ENCODE measurements at places on chromosomes 3 and 15.

- peak; percentile 67 for DNase-seq
Measured at GRCh38 chr3:122993124-122993978, 34.2 kb downstream of the SEMA5B start.

DNA sequence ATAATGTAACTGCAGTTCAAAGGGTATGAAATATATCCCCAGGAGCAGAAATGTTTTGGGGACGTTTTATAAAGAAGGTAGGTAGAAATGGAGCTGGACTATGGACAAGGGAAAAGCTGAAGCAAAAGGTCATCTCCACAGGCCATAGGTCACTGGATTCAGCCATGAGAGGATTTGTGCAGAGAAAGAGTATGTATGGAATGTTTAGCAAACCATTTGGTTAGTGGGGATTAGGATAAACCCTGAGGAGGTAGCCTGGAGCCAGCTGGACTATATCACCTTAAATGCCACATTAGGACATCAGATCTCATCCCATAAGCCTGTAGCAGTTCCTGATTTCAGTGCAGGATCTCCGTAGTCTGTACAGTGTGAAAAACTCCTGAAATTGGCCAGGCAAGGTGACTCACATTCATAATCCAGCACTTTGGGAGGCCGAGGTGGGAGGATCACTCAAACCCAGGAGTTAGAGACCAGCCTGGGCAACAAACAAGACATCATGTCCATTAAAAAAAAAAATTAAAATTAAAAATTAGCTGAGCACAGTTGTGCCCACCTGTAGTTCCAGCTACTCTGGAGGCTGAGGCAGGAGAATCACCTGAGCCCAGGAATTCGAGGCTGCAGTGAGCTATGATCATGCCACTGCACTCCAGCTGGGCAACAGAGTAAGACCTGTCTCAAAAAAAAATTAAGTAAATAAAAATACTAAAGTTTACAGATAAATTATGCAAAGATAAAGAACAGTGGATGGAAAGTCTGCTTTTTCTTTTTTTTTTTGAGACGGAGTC is 4.7 kb downstream of the IP6K1 start:
- no peak for DNase-seq

- peak; percentile 29 for DNase-seq
Measured at GRCh38 chr3:13769422-13769821, 110.4 kb downstream of the WNT7A start.

DNA sequence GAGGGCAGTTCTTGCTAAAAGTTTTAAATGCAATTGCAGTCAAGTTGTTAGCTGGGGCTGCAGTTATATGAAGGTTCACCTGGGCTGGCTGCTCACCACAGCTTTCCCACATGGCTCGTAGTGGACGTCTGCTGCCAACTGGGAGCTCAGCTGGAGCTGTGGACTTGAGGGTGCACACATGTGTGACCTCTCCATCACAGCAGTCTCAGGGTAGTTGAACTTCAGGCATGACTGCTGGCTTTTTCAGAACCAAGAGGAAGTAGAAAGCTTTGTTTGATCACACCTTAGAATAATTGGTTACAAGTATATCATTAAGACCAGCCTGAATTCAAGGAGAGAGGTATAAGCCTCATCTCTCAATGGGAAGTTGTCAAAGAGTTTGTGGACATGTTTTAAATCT is 74.1 kb downstream of the CHL1 start:
- DNase-seq = no peak

DNA sequence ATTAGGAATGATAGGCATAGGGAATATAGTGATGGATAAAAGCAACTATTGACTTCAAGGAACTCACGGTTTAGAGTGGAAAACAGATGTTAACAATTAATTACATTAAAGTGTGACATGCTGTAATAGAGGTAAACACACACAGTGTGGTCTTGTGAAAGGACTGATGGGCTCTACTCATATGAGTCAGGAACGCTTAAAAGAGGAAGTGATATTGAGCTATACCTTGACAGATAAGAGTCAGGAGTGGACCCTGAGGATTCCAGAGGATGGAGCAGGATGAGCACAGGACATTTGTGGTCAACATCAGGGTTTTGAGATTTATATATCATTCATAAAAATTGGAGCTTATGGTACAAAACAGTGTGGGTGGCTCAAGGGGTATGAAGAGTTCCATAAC is 11.0 kb downstream of the EXOG start:
- no peak for DNase-seq

DNA sequence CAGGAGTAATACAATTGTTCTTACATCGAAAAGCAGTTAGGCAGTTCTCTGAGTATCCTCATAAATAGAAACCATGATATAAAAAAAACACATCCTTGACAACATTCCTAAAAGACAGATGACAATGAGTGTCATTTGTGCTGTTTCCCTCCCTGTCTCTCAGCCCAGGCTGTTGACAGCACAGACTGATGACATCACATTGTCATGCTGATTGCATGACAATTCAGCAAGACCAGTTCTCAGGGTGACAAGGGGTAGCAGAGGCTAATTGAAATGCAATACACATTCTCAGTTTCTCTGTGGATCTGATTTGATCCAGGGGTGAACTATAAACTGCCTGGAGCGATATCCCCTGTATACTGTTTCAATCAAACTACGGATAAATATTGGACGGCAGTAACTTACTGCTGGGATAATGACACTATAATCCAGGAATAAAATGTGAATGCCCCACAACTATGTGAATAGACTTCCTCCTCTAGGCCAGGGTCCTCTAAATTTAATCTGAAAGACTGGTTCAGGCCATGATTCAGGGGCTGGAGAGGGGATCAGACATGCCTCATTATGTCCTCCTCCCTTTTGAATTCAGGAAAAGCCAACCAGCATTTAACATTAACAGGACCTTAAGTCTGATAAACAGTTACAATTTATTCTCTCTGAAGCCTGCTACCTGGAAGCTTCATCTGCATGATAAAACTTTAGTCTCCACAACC is 16.7 kb upstream of the EIF1B start:
- DNase-seq = no peak

DNA sequence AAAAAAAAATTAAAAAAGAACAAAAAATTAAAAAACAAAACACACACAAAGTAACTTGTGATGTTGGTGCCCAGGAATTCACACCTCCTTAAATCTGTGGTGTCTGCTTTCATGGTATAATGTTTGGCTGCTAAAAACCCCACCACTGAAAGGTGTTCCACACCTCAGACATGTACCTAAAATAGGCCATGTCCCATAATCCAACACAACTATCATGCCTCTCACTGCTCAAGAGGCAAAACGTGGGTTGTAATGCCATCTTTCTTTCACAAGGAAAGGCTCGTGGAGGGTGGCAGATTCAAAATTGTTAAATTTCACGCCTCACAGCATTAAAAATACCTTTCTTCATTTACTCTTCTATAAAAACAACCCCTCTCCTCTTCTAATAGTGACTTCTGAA is 29.5 kb downstream of the MKRN2 start:
- DNase-seq = no peak

DNA sequence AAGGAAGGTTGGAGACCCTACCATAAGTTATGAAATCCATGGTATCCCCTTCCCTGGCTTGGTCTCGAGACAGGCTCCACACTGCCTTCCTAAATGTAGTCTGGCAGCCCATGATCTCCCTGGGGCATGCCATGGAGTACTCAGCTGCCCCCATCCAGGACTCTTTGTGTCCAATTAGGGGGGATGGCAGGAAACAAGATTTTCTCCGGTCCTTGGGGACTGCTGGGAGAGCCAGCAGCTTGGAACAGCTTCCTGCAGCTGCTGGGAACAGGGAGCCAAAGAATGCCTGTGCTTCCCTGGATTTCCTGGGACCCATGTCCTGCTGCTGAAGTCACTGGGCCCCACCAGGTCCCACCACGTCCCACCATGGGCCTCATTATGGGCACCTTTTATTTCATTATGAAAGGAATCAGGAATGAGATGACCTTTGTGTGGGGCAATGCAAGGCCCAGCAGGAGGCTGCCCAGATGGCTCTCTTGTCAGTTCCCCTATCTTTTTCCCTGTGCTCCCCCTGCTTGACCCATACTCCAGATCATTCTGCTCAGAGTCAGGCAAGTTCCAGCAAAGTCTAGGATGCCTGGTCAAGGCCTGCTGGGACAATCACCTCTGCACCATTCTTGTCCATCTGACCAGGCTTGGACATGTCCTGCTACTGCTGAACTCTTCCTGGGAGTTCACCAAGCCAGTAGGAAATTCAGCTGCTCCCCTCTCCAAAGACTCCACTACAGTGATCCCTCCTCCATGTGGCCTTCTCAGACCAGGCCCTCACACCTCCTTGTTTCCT is 15.0 kb upstream of the DAG1 start:
- DNase-seq = no peak

GRCh38 chr3:1442271-1442670 is 349.4 kb downstream of the CNTN6 start:
- no peak for DNase-seq

DNA sequence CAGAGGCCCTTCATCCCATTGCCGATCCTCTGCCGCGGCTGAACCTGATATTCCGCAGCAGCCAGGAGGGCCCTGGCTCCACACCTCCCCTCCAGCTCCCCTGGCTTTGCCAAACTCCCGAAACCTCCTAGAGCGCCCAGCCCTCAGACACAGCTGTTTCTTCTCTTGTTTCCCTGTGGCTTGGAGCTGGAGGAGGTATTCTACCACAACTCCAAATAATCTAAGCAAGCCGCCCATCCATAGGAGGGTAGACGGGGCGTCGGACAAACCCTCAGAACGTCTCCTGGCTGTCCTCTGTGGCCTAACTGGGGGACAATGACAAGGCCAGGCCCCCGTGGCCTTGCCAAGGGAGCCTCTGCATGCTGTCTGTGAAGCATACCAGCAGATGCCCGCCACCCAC is 10.4 kb downstream of the PLA2G4D start:
- no peak for DNase-seq

DNA sequence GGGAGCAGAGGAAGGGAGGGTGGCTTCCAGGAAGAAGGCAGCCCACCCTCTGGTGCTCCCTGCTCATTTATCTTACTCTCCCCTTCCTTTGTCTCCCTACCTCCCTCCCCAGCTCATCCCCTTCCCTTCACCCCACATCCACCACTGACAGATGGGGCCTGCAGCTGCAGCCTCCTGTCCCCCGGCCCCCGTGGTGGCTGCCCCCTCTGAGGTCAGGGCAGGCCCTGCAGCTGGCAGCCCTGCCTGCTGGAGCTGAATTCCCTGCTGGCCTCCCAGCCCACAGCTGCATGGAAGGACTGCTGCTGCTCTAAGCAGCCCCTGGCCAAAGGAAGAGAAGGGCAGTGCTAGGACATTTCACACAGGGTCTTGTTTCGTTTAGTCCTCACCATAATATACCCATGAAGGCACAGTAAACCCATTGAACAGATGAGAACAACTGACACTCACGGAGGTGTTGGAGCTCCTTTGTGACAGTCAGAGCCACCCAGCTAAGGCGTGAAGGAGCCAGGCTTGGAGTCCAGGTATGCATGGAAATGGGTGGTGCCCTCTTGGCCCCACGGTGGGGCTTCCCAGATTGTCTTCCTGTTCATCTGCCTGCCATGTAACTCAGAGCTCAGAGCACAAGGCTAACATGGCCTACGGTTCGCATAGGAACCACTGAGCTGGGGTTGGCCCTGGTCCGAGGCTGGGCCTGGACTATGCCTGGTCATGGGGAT is 121.7 kb upstream of the PRR20G start:
- peak; percentile 47 for DNase-seq

DNA sequence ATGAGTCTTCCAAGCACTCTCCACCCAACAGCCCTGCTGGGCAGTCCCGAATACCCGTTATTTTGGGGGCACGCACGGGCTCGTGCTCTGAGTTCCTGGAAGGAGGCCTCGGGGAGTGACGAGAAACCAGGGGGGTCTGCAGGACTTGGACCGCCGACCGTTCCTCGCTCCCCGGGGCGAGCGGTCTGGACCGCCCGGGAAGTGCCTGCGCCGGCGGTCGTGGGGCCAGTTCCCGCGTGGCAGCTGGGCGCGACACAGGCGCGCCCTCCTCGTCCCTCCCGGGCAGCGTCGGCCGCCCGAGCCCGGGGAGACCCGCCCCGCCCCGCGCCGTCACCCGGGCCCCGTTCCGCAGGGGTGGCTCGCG is 387 bp downstream of the GNB4 start:
- peak; percentile 63 for DNase-seq

- DNase-seq = no peak
Measured at GRCh38 chr15:39427705-39428104, 153.2 kb upstream of the THBS1 start.

- no peak for DNase-seq
Measured at GRCh38 chr3:17640466-17640865, 102.0 kb downstream of the TBC1D5 start.

GRCh38 chr15:37480482-37480881 is 380.1 kb upstream of the MEIS2 start:
- no peak for DNase-seq

DNA sequence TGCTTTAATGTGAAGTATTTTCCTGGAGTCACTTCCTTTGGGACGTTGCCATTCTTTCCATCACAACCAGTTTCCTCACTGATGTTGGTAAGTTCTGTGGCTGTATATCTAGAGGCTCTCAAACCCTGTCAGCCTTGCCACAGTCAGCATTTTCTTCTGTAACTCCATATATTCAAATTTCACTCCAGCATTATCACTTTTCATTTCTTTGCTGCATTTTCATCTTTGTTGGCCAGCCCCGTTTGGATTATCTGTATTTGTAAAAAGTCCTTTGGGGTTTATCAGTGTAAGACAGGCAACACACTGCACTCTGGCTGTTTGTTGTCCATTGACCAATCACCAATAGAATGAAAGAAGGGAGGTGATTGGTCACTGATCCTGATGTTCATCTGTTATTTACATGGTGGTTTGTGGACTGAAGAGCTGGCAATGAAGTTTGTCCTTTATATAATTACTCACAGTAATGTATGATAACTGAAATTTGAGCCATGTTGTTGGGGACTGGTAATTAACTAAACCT is 20.3 kb downstream of the GMPS start:
- no peak for DNase-seq

GRCh38 chr15:40289140-40289775 is 6.4 kb upstream of the ANKRD63 start:
- DNase-seq = no peak

DNA sequence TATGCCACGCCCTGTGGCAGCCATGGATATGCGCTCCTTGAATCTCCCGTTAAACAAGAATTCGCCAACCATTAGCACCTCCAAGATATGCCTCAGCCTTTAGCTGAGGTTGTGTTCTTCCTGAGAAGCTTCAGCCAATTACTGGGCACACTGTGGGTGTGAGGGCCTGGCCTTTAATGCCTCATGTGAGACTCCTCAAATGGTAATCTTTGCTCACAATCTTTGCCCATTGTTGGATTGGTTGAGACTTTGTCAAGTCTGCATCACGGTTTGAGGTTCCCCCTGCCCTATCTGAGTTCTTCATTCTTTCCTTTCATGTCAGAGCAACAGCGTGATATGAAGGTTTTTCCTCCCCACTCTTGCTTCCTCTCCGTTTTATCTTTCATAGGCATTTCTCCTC is 108.1 kb upstream of the CCDC54 start:
- DNase-seq = no peak

DNA sequence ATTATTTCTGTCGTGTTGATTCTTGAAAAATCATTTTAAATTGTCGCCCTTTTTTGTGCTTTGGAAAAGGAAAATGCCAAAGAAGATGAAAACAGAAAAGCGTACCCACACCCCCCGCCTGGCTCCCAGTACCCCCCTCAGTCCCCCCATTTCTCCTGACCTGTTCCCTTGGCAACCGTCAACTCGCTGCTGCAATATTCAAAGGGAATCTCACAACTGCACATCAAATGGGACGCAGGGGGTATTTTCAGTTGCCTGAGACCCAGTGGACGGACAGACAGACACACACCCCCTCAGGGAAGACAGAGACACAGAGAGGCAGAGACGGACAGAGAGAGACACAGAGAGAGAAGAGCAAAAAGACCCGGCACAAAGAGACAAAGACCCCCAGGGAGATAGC is 83.5 kb upstream of the PRR20G start:
- DNase-seq = peak; percentile 33
